ENCODE measurements at places on chromosomes 16 and 17.

- no peak for DNase-seq
Measured at GRCh38 chr17:3879186-3879585, 13.7 kb downstream of the CAMKK1 start.

GRCh38 chr17:39051001-39051585 lies 83.9 kb upstream of the FBXO47 start:
- no peak for DNase-seq

DNA sequence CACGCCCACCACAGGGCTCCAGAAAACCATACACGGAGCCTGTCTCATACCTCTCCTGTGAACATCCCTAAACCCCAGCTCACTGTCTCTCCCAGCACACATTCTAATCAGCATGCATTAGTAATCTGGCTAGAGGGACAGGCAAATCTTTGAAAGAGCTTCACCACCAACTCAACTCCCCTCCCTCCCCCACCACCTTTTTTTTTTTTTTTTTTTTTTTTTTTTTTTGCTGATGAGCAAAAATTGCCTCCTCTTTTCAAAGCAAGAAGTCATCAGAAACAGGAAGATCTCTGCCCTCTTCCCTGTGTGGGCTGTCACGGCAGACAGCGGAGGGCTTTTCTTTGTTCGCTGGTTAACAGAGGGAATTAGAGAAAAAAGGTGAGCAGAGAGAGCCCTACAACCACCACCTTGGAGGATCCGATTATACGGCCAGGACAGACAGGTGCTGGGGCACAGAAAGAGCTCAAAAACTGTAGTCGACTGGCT lies 19.9 kb downstream of the GAS7 start:
- DNase-seq, result no peak

DNA sequence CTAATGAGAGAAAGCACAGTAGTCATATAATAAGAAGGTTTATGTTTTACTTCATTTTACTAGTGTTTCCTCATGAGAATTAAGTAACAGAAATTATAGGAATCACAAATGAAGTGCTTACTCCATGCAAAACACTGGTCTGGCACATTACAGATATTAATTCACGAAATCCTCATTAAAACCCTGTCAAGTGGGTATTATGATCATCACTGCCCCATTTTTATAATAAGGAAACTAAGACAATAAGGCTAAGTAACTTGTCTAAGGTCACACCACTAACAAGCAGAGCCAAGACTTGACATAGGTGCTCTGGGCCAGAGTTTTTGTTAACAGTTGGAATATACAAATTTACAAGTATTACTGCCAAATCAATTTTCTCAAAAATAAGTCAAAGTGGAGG lies 83.0 kb downstream of the KANSL1 start:
- DNase-seq, result no peak

GRCh38 chr16:68470461-68471150 lies 22.3 kb upstream of the SMPD3 start:
- DNase-seq, result peak; percentile 14

DNA sequence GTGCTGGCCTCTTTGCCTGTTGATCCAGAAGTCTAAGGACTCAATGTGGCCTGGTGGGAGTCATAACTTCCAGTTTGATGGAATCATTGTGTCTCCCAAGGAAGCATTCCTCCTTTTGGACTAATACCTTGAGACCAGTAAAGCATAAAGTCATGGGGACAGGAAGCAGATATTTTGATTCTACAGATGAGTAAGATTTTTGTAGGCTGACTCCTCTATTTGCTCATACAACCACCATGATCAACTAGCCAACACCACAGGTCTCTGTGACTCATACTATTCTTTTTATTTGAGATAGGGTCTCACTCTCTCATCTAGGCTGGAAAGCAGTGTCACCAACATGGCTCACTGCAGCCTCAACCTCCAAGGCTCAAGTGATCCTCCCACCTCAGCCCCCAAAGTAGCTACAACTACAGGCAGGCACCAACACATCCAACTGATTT lies 6.2 kb downstream of the MT2A start:
- DNase-seq, result no peak

GRCh38 chr16:88771294-88771772 lies 13.7 kb downstream of the PIEZO1 start:
- DNase-seq, result no peak

GRCh38 chr17:80724775-80725266 lies 180.2 kb downstream of the RPTOR start:
- DNase-seq, result no peak

DNA sequence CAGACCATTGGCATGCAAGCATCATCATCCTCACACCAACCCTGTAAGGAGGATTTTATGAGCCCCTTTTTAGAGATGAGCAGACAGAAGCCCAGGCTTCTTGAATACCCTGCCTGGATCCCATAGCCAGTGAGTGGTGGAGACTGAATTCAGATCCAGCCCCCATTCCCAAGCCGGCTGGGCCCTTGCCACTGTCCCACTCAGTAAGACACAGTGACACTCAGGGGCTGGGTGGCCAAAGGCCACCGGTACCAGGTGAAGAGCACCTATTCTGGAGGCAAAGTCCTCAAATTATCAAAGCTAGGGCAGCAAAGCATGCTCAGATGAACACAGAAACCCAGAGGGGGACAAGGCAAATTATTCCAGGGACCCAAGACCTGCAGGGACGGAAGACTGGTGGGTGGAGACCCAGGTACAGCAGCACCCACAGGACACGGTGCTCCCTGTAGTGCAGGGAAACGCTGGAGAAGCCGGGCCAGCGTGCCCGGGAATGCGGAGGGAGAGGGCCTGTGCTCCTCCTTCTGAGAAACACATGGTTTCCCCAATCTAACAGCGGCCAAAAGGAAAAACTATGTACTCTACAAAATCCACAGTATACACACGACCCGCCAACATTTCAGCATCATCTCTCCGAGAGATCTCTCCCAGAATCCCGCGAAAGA lies 33.2 kb upstream of the CRHR1 start:
- no peak for DNase-seq

GRCh38 chr16:56977216-56977615 lies 12.1 kb upstream of the NLRC5 start:
- DNase-seq, result no peak

- no peak for DNase-seq
Measured at GRCh38 chr17:76147211-76148014, 6.4 kb upstream of the FOXJ1 start.

GRCh38 chr17:70774339-70775117 lies 605.2 kb downstream of the KCNJ2 start:
- no peak for DNase-seq

- DNase-seq, result no peak
Measured at GRCh38 chr16:66878067-66878466, 2.2 kb upstream of the PDP2 start.

DNA sequence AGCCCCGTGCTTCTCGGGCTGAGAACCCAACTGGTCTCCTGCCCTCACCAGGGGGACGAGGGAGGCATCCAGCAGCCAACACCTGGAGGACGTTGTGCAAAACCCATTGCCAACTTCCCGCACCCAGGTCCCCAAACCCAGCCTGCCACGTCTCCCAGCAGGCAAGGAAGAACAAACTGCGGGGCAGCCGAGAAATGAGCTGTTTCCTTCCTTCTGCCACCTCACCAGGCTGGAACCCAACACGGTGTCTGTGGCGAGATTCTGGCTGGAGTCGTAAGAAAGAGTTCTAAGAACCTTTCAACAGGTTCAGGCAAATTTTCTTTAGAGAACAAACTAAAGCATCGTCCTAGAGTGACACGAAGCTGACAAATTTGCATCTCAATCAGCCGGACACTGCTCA lies 3.6 kb downstream of the SLC43A2 start:
- DNase-seq, result no peak

- DNase-seq, result peak; percentile 31
Measured at GRCh38 chr17:14299280-14300141, 1.4 kb upstream of the HS3ST3B1 start.

DNA sequence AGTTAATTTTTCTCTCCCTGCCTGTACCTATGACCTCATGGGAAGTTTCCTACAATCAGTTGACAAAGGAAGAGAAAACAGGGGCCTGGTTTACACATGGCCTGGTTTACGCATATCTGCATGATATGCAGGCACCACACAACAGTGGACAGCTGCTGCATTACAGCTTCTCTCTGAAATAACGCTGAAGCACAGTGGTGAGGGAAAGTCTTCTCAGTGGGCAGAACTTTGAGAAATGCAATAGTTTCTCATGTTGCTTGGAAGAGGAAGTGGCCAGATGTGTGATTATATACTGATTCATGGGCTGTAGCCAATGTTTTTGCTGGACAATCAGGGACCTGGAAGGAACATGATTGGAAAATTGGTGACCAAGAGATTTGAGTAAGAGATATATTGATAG lies 324.1 kb upstream of the GOT2 start:
- no peak for DNase-seq

GRCh38 chr16:21701271-21701670 lies 37.5 kb downstream of the OTOA start:
- no peak for DNase-seq

DNA sequence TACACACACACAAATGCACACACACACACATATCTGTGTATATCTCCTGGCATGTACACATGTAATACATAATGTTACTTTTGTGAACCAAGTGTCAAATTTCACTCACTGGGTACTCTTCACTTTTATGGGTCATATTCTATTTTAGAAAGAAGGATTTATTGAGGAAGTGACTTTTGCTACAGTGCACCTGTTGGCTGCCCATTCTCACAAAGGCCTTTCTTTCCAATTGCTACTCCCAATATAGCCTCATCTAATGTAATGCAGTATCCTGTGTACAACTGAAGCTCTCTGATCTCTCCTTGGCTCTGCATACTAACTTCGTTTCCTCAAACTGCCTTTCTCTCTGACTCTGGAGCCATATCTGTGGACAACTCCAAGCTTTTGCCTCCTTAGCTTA lies 107.5 kb downstream of the ABCA8 start:
- DNase-seq, result no peak

DNA sequence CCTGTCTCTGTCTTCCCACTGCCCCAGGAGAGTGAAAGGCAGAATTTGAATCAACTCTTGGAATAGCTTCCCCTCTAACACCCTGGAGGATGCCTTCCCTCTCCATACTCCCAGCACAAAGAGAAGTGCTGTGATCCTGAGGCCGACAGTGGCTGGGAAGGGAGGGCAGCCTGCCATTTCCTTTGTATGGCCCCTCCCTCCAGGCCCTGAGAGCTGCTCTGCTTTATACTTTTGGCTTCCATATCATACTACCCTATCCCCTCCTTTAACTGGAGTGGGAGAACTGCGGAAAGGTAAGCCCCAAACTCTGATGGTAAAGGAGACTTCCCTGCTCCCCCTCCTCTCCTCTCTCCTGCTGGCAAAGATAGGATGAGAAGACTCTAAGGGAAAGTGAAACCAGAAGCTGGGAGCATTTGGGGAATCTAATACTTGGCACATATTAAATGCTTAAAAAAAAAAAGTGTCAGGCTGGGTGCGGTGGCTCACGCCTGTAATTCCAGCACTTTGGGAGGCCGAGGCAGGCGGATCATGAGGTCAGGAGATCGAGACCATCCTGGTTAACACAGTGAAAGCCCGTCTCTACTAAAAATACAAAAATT lies 4.1 kb upstream of the MED24 start:
- no peak for DNase-seq

DNA sequence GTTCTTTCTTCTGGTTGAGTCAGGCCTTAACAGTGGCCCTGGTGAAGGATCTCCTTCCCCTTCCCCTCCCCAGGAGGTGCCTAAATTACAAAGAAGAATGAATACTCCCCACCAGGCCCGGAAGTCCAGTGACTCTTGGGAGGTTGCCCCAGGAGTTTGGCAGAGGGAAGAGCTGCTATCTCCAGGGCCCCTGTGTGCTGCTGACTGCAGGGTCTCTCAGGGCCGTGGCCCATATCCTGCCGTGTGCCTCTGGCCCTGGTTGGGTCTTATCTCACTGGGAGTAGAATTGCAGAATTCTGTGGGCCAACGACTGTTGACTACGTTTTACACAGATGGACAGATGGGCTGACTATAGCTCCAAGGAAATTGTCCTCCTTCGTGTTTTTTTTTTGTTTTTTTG lies 28.0 kb downstream of the AKAP1 start:
- no peak for DNase-seq

GRCh38 chr17:36069136-36069535 lies 5.1 kb downstream of the CCL18 start:
- DNase-seq, result no peak

- no peak for DNase-seq
Measured at GRCh38 chr17:40445751-40446468, 2.7 kb downstream of the IGFBP4 start.

DNA sequence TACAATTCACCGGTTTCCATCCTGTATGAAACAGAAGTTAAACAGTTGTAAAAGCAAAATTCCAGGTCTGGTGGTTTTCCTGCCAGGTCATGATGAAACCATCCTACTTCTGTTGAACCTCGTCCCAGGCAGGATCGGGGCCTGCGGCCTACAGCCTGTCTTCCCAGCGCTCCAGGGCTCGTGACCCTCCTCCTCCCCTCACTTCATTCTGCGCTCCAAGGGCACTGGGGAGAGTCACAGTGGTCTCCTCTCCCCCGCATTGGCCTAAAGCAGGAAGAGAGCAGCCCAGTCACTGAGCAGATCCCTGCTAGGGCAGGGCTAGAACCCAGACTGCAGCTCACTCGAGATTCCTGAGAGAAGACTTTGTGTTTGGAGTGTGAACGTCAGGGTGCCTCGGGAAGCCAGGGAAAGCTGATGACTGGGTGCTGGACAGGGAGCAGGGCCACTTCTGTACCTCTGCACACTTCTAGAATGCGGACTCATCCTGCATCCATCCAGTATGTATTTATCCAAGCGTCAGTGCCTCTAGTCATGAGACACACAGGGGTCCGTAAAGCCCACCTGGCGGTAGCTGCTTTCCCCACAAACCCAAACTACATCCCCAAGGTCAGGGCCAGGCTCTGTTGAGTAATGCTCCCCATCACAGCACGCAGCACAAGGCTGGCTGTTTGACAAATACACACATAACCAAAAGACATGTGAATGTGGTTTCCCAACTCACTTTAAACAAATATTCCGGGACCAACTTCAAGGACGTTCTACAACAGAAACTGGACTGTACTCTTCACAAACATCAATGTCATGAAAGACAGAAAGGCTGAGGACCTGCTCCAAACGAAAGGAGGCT lies 1.7 kb upstream of the ITGAE start:
- DNase-seq, result no peak

DNA sequence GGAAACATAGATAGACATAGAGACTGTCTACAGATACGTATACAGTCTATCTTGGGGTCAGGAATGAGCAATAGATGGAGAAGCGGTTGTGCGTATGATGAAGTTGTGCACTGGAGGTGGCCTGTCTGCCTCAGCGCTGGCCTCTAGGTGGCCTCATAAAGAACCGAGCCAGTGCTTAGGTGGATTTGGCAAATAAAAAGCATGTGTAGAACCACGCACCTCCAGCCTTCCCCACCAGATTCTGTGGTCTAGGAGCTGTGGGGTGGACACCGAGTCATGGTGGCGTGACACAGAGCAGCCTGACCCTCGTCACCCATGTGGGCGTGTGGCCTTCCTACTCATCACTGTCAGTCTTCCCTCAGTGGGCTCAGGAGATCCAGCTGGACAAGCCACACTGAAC lies 34.0 kb downstream of the PGS1 start:
- DNase-seq, result peak; percentile 10

All from activated gamma-delta T cell treated with Interleukin-2 at 50 U/mL for 16 hours (primary cell).